ENCODE measurements at places on chromosomes 11 and 22.

DNA sequence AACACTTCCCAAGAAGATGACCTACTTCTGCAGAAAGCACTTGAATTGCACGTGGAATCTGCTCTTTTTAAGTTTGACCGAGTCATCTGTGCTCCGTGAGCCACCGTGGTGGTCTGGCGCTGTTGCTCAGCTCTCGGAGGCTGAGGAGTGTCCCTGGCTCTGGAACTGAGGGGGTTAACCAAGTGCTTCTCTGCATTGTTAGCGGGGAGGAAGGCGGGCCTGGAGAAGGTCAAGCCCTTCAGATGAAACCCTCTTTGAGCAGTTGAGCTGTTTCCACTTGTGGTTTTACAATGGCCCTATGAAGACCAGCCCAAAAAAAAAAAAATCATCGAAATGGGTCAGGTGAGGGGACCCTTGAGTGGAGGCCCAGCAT, 286.4 kb downstream of the NTM start:
- DNase-seq, result no peak

DNA sequence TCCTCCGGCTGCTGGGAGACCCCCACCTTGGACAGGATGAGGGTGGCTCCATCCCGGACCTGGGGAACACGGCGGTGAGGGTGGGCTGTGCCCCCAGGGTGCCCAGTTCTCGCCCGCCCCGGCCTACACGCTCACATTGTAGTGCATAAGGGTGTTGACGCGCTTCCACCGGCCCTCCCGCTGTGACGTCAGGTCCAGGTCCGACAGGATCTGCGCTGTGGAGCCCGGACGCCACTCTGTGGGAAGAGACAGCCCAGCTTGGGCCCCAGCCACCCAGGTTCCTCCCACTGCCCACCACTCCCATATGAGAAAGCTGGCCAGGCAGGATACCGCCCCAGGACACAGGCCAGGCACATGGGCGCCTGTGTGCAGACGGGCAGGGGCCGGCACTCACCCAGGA, 8.3 kb upstream of the MAPK11 start:
- no peak for DNase-seq

DNA sequence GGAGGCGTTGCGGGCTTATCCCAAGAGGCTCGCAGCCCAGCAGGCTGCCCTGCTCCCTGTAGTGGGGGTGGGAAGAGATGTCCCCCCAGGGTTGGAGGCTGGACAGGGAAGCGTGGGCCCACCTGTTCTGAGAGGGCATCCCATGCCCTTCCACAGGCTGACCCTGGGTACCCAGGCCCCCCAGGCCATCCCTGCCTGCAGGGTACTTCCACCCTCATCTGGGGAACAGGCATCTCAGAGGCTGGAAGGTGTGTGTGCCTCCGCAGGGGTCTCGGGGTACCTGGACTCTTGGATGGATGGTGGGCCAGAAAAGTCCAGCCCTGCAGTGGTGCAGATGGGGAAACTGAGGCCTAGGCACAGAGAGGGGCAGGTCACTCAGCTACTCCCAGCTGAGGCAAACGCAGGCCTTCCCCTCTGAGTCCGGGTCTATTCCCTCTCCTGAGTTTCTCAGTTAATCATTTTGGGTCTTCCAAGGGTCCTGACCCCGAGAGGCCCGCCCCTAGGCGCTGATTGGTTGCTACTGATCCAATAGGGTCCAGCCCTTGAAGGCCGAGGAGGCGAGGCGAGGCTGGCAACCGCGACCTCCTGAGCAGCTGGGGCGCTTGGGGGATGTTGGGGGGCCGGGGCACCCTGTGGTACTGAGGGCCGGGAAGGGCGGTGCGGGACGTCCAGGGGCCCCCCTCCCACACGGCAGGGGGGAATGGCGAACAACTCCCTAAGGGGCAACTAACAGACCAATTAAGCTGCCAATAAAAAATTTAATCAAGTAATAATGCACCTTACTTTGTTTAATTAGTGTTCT, 23.8 kb downstream of the FLRT1 start:
- DNase-seq, result no peak

- no peak for DNase-seq
Observed at GRCh38 chr11:35377262-35377661, 42.1 kb downstream of the SLC1A2 start.

GRCh38 chr11:32963721-32964120, 52.0 kb upstream of the DEPDC7 start:
- no peak for DNase-seq

- no peak for DNase-seq
Observed at GRCh38 chr11:62882788-62883501, 2.2 kb downstream of the SLC3A2 start.

GRCh38 chr11:57493507-57494503, 21.7 kb downstream of the SLC43A1 start:
- peak; percentile 88 for DNase-seq

DNA sequence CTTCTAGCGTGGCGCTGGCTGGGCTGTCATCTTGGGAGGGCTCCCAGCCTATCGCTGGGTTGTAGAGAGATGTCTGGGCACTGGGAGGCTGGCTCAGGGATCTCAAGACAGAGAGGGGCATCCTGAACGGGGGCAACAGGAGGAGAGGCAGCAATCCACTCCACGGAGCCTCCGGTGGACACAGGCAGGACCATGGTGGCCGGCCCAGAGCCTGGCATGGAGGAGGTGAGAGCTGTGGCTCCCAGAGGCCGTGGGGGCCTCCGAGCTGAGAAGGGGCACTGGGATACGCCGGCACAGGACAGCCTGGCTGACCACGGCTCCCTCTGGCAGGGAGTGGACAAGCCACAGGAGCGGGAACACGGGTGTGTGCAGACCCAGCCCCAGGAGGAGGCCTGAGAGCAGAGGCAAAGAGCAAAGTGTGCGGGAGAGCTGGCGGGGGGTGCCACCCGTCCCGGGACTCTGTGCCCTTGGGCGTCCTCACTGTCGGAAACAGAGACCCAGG, 9.1 kb downstream of the MRGPRF start:
- no peak for DNase-seq

- no peak for DNase-seq
Observed at GRCh38 chr11:113277907-113278306, 36.5 kb upstream of the TTC12 start.

DNA sequence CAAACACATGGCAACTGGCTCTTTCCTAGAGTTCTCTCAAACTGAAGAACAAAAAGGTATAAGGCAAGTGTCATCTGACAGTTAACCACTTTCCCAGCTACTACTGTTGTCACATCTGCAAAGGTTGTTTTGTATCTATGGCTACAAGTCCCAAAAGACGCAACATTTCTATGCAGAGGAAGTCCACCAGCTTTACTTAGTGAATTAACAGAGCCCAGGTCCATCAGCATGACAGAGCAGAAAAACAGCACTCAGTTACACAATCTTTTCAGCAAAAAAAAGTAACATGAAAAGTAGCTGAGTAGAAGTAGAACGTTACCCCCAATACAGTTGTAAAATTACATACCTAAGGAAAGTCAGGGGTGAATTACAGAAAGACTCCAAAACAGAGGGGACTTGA, 12.1 kb downstream of the CPSF7 start:
- DNase-seq, result no peak

DNA sequence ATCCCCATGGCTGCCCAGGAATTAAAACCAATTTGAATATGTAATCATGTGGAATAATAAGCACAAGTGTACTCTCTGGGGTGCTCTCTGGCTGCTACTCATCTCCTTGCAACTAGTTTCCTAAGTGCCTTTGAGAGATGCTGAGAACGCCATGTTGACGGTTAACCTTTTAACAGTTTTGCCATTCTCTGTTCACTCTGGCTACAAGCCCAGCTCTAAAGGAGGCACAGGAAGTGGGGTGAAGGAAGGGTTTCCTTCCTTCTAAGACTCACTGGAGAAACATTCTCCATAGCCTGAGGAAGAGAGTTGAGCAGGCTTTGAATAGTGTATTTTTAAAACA, 122.0 kb upstream of the ZC3H12C start:
- DNase-seq, result no peak

GRCh38 chr11:126496576-126497337, 141.3 kb downstream of the ST3GAL4 start:
- DNase-seq, result no peak

DNA sequence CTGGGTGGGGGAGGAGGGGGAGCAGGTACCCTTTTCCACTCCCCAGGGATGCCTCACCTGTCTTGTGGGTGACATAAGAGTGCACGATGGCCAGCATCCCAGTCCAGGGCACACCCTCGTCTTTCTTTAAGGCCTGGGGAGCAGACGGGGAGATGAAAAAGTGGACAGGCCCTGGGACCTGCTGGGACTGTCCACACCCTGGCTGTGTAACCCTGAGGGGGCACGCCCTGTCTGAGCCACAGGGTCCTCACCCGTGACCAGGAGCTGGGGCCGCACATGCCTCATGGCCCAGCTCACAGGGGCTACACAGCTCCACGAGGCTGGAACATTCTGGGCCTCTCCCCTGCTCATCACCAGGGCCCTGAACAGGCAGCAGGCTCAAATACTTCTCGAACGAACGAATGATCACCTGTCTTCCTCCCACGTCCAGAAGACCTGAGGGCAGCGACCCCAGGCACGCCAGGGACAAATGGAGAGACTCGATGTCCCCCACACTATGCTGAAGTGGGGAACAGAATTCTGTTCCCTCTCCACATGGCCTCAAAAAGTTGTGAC, 123.9 kb downstream of the PHF21B start:
- DNase-seq, result no peak

GRCh38 chr11:71356280-71356876, 91.8 kb downstream of the DHCR7 start:
- DNase-seq, result no peak

DNA sequence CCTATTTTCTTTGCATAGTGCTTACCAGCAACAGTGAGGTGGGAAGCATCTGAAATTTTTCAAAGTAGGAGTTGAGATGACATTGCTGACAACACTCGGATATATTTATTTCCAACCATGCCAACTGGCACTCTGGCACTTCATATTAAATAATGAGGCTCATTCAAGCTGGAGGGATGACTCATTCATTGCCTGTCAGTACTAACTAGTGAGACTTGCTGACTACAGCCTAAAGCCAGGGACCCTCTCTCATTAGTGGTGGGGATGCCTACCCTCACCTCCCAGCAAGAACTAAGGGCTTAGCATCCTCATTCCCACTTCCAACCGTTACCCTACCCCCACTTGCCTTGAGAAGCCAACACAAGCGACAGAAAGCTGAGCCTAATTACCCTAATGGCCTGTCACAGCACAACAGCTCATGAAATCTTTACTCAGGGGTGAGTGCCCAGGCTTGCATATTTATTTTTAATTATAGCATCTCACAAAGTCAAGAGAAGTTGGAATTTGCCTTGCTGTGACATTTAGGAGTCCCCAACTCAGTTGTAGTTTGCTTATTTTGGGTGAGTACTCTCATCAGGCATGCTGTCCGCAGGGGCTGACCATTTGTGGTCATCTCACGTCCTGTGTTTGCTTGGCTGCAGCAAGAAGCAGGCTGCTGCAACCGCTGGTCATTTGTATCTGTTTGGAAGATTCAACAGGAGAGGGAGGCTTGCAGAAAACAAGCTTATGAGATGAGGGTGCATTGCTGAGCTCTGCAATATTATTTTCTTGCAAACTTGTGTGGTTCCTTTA, 181.6 kb upstream of the POU2AF2 start:
- DNase-seq, result no peak

DNA sequence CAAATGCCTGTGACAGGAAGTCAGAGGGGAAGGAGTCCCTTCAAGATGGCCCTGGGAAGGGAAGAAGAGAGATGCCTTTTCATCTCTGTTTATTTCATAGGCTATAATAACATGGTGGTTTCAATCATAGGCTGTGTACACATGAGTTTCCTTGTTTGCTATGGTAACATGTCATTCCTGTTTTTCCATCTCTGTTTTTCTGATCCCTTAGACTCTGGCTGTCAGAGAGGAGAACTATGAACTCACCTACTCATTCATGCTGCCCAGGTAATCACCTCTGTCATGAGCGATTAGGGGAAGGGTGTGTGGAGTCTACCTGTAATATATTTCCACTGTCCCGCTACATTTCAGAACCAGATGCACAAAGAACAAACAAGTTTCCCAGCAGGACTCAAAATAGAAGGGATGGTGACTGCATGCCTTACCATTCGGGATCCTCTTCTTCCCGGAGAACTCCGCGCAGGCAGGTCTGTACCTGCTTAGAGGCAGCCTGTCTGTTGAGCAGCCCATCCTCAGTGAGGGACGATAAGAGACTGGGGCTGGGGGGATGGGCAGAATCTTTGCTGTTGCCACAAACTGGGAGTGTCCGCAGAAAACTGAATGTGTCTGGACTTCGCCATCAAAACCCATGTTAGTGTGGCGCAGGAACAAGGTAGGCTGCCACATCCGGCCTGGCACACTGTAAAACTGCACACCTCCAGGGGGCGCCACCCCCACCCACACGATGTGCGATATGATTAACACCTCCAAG, 7.1 kb upstream of the PEX26 start:
- DNase-seq, result peak; percentile 25

- DNase-seq, result no peak
Observed at GRCh38 chr22:43213051-43213450, 26.1 kb upstream of the TTLL12 start.

DNA sequence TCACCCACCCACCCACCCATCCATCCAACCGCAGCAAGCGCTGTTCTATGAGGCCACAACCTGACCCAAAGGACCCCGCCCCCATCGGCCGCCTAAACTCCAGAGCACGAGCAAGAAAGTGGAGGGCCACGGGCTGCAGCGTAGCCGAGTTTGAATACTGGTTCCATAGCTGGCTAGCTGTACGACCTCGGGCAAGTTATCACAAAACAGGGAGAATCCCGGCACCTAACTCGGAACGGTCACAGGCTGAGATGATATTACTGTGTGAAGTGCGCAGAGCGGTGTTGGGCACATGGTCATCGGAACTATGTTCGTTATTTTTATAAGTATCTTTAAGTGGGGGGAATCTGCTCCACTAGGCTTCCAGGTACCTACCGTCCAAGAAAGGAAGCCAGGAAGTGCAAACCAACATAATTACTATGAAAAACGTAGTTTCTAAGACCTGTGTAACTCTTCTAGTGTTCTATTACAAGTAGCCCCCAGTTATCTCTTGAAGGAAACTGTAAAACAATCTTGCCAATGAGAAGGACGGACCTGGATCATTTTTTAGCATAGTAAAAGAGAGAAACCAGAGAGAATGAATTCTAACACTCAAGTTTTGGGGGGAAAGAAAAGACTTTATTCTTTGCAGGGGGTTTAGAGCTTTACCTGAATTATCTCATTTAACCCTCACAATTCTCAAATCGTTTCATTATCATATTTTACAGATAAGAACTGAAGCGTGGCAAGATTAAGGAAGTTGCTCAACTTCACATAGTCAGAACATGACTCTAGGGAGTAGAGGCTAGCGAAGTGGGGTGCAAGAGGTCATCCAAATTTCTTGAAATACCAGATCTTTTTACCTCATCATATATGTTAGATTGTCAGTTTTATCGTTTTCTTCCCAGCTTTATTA, 663 bp upstream of the BUD13 start:
- no peak for DNase-seq

All from activated CD4-positive, alpha-beta T cell treated with anti-CD3 and anti-CD28 coated beads for 36 hours (primary cell).